ENCODE measurements at places on chromosomes 16 and 17.
A peak's percentile ranks its signal among the peaks of the same experiment; 100 is the strongest.

GRCh38 chr16:86809458-86809955 lies 231.2 kb downstream of the FOXL1 start:
- H3K4me1 ChIP-seq, result no peaks in the 10 kb centered on the region
- no peaks in the 10 kb centered on the region for H3K36me3 ChIP-seq
- no peaks in the 10 kb centered on the region for H3K27me3 ChIP-seq
- H3K27ac ChIP-seq, result no peak overlapping the region
- no peak overlapping the region for H3K4me3 ChIP-seq

DNA sequence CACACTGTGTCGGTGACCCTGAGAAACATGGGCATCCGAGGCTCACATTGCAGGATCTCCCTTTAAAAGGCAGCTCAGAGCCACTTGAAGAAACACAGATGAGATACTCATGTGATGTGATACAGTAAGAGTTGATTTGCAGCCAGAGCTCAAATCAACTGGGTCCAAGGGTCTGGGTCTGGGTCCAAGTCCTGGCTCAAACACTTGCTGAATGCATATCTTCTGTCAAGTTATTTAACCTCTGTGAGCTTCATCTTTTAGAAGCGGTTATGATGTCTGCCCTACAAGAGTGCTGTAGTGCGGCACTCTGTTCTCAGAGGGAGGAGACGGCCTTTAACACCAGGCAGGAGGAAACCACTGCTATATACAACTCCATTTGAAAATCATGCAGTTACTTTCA lies 6.4 kb downstream of the KRT38 start:
- no peak for DNase-seq
- no peaks in the 10 kb centered on the region for H3K36me3 ChIP-seq
- no peak overlapping the region for H3K4me3 ChIP-seq
- no peak overlapping the region for H3K27ac ChIP-seq
- H3K4me1 ChIP-seq, result no peaks in the 10 kb centered on the region

DNA sequence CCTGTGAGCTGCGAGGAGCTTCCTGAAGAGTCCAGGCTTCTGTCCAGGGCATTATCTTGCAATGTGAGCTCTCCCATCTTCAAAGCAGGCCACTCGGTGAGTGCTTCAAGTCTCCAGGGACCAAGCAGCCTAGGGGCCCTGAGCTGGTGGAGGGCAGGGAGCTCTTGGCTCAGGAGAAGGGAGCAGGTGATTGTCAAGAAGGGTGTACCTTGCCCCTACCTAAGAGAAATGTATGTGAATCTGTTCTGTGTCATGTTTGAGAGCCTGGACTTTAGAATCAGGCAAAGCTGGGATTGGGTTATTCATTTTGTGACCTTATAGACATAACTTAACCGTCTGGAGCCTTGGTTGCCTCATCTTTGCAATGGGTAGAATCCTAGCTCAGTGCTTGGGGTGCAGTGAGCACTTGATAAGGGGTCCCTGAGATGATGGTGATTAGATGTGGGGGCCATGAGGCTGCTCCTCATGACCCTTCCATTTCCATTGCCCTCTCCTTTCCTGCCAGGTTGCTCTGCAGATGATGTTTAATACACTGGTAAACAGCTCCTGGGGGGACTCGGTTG lies 15.9 kb downstream of the ZNF768 start:
- no peak overlapping the region for H3K4me3 ChIP-seq
- no peak overlapping the region for H3K27ac ChIP-seq
- no peaks in the 10 kb centered on the region for H3K4me1 ChIP-seq
- DNase-seq, result no peak
- no peaks in the 10 kb centered on the region for H3K36me3 ChIP-seq

- H3K4me3 ChIP-seq, result no peak overlapping the region
- H3K27ac ChIP-seq, result no peak overlapping the region
- no peak for DNase-seq
- no peaks in the 10 kb centered on the region for H3K27me3 ChIP-seq
- H3K4me1 ChIP-seq, result no peaks in the 10 kb centered on the region
- H3K36me3 ChIP-seq, result no peaks in the 10 kb centered on the region
Observed at GRCh38 chr16:55052741-55053415, 122.2 kb downstream of the IRX5 start.

GRCh38 chr16:19613834-19614233 lies 58.3 kb downstream of the VPS35L start:
- H3K36me3 ChIP-seq, result no peaks in the 10 kb centered on the region
- H3K27me3 ChIP-seq, result no peaks in the 10 kb centered on the region
- H3K4me3 ChIP-seq, result no peak overlapping the region

DNA sequence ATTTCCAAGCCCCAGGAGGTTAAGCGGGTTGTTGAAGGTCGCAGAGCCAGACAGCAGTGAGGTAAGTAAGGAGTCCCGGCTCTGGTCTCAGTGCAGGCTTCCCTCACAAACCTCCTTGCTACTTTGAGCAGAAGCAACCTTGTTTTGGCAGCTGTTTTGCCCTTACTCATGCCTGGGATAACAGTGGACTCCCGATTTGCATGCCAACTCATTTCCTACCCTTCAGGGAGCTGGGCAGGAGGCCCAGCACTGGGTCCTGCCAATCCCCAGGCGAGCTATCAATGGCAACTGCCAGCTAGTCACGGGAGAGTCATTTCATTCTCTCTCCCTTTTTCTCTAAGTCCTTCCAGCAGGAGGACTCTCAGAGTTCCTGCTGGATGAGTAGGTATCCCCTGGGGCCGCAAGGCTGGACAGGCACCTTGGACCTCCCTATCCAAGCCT lies 72.0 kb upstream of the KSR1 start:
- peak; percentile 30 for DNase-seq
- H3K4me1 ChIP-seq, result no peaks in the 10 kb centered on the region
- no peak overlapping the region for H3K27ac ChIP-seq
- no peaks in the 10 kb centered on the region for H3K36me3 ChIP-seq

DNA sequence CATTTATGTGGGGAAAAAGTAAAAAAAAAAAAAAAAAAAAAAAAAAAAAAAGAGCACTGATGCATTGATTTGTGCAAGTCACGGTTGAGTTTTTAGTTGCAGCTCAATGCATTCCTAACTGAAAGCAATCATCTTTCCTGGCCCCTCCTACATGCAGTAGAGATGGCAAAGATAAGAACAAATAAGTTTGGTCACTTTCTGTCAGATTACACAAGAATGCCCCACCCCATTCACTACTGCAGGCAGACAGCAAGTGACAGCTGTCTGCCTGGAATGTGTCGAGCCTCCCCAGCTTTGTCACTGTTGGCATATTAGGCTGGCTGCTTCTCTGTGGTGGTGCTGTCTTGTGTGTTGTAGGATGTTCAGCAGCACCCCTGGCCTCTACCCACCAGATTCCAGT lies 243.5 kb downstream of the FOXL1 start:
- no peak for DNase-seq
- H3K36me3 ChIP-seq, result no peaks in the 10 kb centered on the region
- H3K4me3 ChIP-seq, result no peak overlapping the region
- no peak overlapping the region for H3K27ac ChIP-seq
